ENCODE measurements at places on chromosomes 13 and 19.

DNA sequence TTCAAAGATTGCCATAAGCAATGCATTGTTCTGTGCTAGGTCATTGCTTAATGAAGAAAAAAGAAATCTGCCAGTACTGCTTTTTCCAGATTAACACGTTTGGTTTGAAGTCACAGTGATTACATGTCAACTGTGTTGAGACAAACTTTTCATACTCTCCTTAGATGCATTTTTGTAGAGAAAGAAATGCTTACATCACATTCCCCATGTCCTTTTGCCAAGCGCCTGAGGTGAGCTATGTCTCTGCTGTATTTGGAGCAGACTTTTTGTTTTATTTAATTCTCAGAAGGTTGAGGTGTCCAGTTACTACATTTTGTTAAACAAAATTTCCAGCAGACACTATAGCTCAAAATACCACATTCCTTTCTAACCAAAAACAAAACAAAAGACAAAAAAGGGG is 16.2 kb downstream of the LACC1 start:
- no peak for DNase-seq

DNA sequence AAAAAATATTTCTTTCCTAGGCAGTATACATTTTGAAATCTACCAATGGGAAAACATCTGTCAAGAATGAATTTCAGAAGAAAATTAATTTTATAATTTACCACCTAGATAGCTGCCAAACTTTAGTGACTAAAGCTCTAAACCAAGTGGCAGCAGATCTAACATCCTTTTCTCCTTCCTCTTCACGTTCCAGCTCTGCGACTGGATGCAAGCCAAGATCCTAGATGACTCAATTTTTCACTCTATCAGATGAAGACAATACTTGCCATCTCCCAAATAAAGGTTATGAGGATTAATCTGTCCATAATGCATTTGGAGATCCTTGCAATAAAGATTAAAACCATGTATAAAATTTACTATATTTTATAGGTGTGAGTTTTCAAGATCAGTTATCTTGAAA is 66.7 kb upstream of the MIR17HG start:
- DNase-seq = no peak

GRCh38 chr13:26253262-26253786 is 605 bp upstream of the CDK8 start:
- DNase-seq = no peak

- DNase-seq = no peak
These were observed at the start of gene GMIP for GRCh38 chr19:19643158-19644053. GMIP (minus strand) TSS chr19:19643657; CDS start chr19:19643529, 128 bp downstream.

GRCh38 chr19:5367530-5368133 is 27.0 kb upstream of the PTPRS start:
- no peak for DNase-seq

DNA sequence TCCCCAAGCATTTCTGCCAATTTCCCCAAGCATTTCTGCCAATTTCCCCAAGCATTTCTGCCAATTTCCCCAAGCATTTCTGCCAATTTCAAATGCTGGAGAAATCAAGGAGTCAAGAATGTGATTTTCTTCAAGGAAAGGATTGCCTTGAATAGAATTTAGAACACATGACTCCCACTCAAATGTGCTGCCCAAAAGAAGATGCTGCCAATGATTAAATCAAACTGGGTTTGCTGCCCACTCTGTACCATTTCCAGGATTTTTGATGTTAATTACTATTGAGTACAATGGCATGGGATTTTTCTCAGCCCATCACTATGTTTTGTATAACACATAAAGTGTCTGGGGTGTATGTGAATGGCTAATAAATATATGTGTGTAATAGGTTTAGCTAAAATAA is 21.9 kb upstream of the ENOX1 start:
- DNase-seq = no peak

DNA sequence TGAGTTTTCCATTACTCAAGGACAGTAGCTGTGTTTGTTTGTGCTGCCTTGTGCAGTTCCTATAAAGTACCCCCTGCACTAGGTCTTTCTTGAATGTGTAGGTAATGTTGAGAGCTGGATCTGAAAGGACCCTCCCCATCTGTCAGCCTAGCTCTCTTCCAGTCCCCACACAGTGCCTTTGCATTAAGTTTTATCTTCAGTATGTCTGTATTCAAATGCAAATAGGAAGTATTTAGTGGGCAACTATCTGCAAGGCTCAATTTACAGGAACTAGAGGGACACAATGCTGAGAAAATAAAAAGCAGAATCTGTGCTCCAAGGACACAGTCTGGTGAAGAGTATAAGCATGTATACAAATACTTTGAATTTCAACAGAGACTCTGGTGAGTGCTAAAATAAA is 558.5 kb downstream of the RFC3 start:
- no peak for DNase-seq

- DNase-seq = no peak
These were observed 10.7 kb downstream of the SIGLEC6 start for GRCh38 chr19:51520728-51521127.

DNA sequence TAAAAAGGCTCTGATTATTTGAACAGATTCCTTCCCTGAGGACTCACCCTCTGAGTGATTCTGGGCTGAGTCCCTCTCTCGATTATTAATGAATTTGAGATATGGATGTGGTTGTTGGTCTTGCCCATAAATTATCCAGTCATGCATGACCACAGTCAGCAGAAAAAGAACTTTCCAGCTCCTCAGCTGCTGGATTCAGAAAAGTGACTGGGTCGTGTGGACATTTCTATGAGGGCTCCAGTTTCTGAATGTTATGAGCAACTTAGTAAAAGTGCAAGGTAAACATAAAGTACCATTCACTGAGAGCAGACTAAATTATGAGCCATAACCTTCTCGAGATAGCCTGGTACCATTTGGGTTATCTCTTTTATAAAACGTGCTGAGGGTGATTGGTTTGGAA is 100.1 kb upstream of the CLDN10 start:
- DNase-seq = no peak

GRCh38 chr13:62684359-62684758 is 1268.7 kb upstream of the PCDH20 start:
- no peak for DNase-seq

DNA sequence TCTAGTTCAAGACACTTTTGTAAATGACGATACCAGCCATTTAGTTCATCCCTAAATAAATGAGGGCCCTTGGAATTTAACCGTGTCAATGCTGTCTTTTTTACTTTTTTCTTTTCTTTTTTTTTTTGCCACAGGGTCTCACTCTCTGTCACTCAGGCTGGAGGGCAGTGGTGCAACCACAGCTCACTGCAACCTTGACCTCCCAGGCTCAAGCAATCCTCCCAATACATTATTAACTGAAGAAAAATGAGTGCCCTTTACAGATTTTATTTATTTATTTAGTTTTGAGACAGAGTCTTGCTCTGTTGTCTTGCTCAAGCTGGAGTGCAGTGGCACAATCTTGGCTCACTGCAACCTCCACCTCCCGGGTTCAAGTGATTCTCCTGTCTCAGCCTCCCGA is 2.9 kb upstream of the MED4 start:
- DNase-seq = no peak

DNA sequence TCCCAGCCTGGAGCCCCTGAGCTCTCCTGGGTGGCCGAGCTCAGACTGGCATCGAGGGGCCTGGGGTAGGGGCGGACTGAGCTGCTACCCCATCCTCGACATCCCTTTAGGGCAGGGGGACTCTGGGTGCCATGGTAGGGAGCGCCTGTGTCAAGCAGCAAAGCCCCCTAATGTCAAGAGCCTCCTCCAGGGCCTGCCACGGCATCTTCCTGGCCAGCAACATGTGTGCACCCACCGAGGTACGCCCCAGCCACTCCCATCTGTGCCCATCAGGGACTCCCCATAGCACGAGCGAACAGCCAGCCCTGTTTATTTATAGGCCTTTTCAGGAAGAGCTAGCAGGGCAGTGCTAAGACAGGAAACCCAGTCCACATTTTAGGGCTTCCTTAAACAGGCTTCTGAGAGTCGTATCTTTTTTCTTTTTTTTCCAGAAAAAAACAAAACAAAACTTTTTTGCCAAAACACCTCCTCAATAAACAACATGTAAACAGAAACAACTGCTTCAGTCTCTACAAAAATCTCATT is 14.3 kb downstream of the LRP3 start:
- DNase-seq = no peak

DNA sequence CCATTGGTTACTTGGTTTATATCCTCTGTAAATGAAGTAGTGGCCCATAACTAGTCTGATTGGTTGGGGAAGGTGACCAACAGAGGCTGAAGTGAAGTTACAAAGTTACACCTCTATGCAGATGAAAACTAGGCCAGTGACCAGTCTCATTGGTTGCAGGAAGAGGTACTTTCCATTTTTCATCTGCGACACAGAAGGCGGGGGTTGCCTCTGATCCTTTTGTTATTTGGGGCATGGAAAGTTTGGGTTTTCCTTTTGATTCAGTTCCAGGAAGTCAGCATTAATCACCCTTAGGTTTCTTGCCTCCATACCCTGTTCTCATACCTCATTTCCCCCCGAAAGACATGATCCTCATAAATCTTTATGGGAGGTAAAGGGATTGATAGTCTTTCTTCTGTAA is 20.2 kb downstream of the ZNF544 start:
- DNase-seq = no peak

DNA sequence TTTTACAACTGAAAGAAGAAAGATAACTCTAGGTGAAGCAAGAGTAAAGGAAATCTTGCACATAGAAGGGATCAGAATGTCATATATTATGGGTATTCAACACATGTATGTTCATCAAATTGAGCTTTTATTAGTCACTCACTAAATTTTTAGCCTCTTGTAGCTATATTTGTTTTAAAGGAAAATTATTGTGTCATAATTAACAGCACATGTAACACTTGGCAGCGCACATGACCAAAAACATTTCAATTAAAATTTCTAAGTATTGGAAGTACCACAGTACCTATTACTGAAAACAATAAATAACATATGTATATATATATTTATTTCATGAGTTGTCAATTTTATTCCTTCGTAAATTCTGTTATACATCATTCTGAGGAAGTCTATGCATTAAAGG is 2800.4 kb downstream of the PCDH9 start:
- no peak for DNase-seq

DNA sequence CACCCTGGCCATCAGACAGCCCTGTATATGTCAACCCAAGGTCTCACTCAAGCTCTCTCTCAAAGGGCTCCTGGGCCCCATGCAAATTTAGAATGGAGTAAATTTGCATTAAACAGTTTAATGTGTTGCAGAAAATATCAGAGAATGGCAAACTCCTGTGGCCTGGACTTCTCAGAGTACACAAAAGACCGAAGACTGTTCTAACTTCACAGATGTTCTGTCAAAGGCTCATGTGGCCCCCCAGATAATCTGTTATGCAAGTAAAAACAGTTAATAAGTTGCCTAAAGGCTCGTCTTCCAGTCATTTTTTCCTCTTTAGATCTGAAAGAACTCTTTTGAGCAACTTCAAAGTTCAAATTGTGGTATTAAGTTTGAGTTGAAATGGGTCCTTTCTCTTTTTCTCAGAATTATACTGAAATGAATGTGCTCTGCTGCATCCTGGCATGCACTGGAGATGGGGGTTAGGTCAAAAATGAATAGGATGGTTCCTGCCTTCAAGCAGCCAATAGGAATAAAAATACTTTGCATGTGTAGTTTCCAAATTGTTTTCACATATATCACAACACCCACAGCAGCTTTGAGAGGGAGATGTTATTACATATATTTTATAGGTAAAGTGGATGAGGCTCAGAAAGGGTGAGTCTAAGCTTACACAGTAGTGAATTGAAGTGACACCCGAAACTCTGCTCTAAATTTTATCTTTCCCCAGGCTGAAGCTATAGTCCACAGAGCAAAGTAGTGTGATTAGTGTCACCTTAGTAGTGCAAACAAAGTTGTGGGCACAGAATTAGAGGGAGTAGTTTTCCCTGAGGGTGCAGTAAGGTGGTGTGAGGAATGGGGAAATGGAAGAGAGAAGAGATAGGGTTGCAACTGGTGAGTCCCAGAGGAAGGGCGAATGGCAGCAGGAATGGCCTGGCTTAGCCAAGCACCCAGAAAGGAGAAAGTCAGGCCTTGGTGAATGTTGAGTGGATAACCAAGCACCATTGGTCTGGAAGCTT is 205.0 kb upstream of the RFC3 start:
- DNase-seq = no peak

- no peak for DNase-seq
These were observed 796.2 kb upstream of the MIR17HG start for GRCh38 chr13:90551253-90551652.

DNA sequence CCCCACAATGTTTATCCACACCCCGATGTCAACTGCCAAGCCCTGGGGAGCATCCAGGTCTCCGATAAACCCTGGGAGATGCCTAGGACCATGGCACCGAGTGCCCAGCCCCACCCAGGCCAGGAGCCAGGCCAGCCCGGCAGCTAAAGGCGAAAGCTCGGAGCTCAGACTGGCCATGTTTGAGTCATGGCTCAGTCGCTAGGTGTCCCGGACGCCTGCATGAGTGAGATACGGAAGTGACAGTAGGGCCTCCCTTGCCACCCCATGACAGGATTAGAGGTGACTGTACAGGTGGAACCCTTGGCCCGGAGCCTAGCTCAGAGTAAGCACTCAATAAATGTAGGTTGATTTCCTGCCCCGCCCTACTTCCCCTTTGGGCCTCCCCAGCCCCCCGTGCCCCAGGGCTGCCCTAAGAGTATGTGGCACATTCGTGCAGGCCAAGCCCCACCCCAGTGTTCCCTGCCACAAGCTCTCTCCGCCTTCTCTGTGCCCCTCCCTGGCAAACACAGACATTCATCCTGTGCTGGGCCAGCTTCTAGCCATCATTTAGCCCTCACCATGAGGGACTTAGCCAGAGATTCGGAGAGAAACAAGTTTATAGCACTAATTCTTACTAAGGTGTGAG is 5.8 kb upstream of the TPM4 start:
- no peak for DNase-seq

GRCh38 chr19:49704888-49705642 is 14.1 kb downstream of the CPT1C start:
- DNase-seq = no peak

DNA sequence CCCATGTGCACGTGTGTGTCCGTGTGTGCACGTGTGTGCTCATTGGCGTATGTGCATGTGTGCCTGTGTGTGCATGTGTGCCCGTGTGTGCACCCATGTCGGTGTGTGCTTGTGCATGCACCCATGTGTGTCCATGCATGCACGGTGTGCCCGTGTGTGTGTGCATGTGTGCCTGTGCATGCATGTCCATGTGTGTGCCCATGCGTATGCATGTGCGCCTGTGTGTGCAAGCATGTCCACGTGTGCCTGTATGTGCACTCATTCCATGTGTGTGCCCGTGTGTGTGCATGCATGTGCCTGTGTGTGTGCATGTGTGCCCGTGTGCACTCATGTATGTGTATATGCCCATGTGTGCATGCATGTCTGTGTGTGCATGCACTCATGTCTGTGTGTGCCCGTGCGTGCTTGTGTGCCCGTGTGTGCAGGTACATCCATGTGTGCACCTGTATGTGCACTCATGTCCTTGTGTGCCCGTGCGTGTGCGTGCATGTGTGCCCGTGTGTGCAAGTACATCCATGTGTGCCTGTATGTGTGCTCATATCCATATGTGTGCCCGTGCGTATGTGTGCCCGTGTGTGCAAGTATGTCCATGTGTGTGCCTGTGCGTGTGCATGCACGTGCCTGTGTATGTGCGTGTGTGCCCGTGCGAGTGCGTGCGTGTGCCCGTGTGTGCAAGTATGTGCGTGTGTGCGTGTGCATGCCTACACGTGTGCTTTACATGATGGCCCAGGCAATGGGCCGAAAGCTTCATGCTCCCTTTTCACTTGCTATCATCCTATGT is 21.6 kb upstream of the MATK start:
- no peak for DNase-seq

- DNase-seq = no peak
These were observed 12.5 kb downstream of the DOCK9 start for GRCh38 chr13:98965325-98965724.

Data from BJ (cell line).